ENCODE measurements at places on chromosomes 6 and 20. TPM values are rescaled to one million over a fixed set of nuclear protein-coding genes. Genes with fewer than 3 reads are reported as not detected.

DNA sequence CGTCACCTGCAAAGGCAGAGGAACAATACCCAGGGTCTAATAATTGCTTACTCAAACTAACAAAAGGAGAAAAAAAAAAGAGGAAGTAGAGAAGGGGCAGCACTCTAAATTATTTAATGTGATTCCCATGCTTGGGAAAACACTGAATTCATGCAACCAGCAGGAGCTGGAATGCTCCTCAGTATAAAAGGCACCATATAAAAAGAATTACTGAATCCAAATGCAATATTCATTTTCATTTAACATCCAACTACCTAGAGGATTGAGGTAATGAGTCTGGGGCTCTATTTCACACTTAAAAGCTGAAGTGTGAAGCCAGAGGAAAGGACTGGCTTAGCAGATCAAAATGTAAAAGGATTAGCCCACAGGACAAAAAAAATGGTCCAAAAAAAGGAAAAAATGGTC lies 8.7 kb downstream of the B4GALT5 start:
- no peak for DNase-seq

GRCh38 chr6:24426729-24427446 lies 24.2 kb downstream of the MRS2 start:
- no peak for DNase-seq

GRCh38 chr6:150269857-150270223 lies 99.0 kb upstream of the IYD start:
- DNase-seq, result no peak

SLC22A2 gene
- 0.16 TPM for total RNA-seq

DUSP15 gene
- 1.7 TPM for total RNA-seq

- DNase-seq, result no peak
Measured at GRCh38 chr6:89917801-89918366, 23.6 kb downstream of the GJA10 start.

GRCh38 chr20:6238421-6238820 lies 115.6 kb upstream of the FERMT1 start:
- no peak for DNase-seq

DNA sequence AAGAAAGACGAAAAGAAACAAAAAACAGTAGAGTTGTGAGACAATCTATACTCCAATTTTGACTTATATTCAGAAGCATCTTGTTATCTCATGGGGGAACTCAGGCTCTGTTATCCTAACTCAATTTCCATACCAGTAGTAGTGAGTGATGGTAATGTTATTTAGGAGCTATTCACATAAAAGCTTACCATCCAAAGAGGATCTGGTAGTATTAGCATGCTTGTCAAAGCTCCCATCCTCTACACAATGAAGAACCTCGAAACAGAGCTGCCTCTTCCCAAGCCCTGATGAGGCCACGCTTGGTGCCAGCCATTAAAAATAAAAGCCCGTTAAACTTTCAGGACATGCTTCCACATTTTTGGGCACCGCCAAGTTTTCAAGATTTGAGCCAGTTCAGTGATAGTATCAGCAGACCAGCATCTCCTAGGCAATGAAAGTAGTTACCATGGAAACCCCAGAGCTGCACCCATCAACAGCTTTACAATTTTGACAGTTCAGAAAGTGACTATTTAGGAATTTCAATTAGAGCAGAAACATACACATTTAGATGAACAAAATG lies 173.3 kb downstream of the CD83 start:
- DNase-seq, result no peak

SCP2D1 gene
- not detected for total RNA-seq

NR2E1 gene
- total RNA-seq, result not detected

- DNase-seq, result peak; percentile 44
Measured at GRCh38 chr6:89941031-89941762, 46.9 kb downstream of the GJA10 start.

- DNase-seq, result no peak
Measured at GRCh38 chr6:96823743-96824142, 13.5 kb downstream of the GPR63 start.

DNA sequence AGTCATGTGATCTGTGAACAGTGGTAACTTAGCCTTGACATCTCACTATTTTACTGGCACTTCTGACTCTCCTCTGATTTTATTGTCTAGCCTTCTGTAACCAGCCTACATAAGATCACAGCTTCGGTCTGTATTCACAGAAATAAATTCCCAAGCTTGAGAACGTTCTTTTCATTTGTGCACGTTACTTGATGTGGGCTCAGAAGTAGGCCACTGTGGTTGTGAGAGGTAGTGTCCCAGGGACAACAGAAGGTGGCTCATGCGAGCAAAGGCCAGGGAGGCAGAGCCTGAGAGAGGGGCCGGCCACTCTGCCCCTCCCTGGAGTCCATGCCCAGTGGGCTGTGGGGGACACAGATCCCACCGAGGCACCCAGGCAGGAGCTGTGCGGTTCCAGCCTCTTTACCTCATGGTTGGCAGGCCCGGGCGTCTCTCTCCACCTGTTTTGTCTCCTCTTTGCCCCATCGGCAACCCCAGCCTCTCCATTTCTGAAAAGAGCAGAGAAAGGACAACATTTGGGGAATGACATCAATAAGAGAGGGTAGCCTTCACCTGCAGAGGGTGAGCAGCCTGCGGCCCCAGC lies 207.5 kb upstream of the CST7 start:
- no peak for DNase-seq

GRCh38 chr6:116465246-116465645 lies 4.1 kb downstream of the CALHM6 start:
- DNase-seq, result no peak

PBOV1 gene
- total RNA-seq, result not detected

SLC17A2 gene
- total RNA-seq, result not detected

MLIP gene
- 2.3 TPM for total RNA-seq

C4A gene
- 56.0 TPM for total RNA-seq

DNA sequence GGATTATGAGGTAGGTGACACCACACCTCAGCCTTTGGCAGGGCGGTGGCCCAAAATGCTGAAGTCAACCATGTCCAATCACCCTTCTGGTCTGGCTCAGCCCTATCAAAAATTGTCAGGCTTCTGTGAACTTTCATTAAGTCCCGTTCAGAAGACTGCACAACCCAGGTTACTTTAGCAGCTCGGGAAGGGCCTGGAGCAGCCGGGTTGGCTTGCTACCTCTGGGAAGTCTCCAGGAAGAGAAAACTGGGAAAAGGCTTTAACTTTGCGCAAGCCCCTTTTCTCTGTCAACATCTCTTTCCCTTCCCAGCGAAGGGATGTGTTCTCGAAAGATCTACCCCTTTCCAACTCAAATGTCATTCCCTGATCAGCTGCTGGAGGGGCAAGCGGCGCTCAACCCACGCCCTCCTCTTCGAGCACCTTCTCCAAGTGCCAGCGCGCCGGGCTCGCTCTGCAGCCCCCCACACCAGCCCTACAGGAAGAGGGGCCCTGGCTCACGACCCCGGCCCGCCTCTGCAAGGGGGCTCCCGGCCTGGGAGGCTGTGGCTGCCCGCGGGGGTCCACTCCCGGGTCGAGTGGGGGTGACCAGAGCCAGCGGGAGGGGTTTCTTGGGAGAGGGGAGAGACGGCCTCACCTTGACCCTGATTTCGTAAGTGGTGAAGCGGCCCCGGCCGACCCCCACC lies 573 bp downstream of the SNX3 start:
- peak; percentile 56 for DNase-seq
